IPS DF 6.9 (cell line): ENCODE measurements at places on chromosomes 6 and 20.

GRCh38 chr20:44208770-44209169 lies 1.8 kb downstream of the OSER1 start:
- no peak for DNase-seq

DNA sequence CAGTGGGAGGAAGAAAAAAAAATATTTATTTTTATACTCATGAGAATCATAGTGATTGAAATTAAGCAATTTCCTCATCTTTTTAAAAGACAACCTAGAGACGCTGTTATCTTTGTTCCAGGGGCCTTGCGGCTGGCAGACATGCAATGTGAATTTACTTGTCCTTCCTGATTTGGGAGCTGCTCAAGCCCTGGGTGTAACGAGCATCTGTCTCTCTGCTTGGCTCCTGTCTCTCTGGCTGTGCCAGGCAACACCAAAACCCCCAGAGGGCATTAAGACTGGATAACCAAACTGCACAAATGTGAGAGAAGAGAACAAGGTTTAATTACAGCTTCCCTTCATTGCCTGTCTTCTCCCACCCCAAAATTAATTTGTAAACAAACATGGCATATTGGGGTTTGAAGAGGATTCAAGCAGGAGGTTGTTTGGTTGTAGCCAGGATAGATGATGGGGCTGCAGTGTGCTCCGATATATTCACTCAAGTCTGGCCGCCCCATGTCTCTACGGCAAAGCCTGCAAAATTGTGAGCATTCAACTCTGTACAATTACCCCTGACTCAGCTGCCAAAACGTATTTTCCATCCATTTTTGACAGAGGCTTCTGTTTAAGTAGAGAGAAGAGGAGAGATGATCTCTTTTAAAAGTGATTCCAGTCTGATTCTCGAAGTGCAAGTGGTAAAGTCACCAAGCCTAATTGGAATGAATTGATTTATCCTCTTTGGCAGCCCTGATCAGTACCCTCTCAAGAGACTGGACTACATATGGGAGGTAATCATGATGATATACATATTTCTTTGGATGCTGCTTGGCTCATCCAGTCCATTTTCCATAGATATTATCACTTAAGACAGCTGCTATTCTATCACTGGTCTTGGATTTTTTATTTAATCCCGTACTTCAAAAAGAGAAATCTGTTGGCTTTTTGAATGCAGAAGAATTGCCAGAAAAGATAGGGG lies 170.2 kb downstream of the SLC24A3 start:
- no peak for DNase-seq

- no peak for DNase-seq
Observed at GRCh38 chr20:20396794-20397193, 28.9 kb downstream of the INSM1 start.

GRCh38 chr6:157050537-157051265 lies 272.6 kb downstream of the TMEM242 start:
- DNase-seq: no peak

DNA sequence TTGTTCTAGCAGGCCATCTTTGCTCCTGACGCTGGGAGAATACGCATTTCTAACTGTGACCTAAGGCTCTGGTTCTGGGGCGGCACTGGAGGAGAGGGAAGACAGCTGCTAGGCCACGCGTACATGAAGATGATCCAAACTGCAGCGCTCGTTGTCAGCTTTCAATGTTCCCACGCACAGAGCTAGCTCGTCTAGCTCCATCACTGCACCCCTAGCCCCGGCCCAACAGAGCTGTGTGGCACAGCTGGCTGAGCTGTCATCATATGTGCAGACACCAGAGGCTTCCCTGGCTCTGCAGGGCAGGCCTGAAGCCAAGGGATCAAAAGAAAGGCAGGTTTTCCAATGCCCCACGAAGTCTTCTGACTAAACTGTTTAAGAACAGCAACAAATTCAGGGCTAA lies 124.7 kb downstream of the IRF4 start:
- DNase-seq: no peak

DNA sequence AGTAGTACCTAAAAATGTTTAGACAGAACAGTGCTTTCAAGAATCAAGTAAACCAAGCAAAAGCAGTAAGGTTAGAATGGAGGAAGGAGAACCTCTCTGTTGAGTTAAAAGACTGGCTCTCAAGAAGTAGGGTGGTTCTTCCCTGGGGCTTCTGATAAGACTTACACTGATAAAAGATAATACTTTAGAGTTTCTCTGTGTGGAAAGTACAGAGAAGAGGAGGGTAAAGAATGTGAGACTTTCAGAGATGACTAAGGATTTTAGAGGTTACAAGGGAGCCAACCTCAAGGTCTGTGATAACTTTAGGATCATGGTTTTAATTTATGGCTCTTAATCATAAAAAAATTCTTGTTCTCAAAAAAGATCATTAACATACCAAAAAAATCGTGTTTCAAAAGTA lies 30.9 kb upstream of the ALDH8A1 start:
- no peak for DNase-seq

DNA sequence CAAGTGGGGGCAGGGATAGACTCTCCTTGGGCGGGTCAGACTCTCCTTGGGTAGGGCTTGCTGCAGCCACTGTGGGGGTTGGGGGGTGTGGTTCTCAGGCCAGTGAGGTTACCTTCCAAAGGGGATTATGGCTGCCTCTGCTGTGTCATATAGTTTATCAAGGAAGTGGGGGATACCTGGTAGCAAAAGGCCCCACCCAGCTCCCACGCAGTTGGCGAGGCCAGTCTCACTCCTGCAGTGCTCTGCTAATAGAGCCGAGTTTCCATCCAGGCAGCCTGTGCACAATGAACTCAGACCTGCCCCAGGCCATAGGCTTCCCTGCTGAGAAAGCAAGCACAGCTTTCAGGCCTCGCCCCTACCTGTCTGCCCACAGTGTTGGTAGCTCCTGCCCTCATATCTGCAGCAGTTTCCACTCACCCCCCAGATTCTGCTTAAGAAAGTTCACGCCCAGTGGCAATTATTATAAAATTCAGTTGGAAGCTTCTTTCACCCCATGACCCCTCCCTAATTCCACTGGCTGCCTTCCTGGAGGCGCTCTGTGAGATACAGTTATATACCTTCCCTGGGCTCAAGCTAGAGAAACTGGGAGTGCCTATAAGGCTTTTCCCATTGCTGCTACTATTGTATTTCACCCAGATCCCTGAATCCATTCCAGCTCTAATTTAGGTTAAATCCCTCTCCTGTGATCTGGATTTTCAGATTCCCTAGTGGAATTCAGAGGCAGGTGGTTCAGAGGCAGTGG lies 56.1 kb downstream of the HDDC2 start:
- no peak for DNase-seq

- no peak for DNase-seq
Observed at GRCh38 chr6:7433121-7433617, 43.6 kb downstream of the RIOK1 start.

GRCh38 chr6:168071620-168072019 lies 7.4 kb downstream of the FRMD1 start:
- DNase-seq: peak; percentile 52
